ENCODE measurements at places on chromosomes 5 and 9.

- DNase-seq, result no peak
These were observed 1.9 kb downstream of the SDHA start for GRCh38 chr5:219991-220390.

- DNase-seq, result peak; percentile 59
These were observed 72.7 kb downstream of the ZFAND5 start for GRCh38 chr9:72292256-72292682.

GRCh38 chr5:158805195-158805594 is 294.5 kb downstream of the EBF1 start:
- no peak for DNase-seq

- no peak for DNase-seq
These were observed 598 bp upstream of the TMED7 start for GRCh38 chr5:115626445-115626823.

DNA sequence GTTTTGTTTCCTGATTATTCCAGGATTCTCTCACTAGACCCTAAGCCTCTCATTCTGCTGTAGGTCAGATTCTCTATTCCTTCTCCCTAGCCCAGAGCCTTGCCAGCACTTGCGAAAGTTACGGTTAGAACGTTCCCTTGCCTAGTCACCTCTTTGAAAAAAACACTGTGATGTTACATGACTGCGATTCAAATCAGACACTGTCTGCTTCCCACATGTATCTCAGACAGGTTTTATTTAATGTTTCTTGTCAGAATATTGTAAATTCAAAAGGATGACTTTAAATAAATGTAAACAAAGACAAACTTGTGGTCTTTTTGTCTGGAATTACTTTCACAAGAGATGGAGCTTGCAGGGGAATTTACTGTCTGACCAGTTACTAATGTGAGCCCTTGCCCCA is 116.5 kb upstream of the OTULINL start:
- no peak for DNase-seq

- DNase-seq, result no peak
These were observed 64.7 kb downstream of the UBE2R2 start for GRCh38 chr9:33881635-33882034.

DNA sequence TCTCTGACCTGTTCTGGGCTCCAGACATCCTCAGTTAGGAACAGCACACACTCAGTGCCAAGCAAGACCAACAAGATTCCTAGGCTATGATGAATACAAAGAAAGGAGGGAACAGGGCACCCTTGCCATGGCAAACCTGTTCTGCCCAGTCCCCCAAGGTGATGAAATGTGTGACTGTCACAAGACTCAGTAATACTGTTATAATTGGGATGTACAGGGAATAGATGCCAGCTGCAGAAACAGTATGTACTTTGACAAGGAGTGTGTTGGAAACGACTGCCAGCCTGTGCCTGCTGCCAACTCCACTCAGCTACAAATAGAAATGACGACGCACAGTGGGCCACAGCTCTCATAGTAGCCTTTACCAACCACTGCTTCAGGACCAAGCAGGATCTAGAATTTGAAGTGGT is 453.0 kb downstream of the EFNA5 start:
- DNase-seq, result no peak

DNA sequence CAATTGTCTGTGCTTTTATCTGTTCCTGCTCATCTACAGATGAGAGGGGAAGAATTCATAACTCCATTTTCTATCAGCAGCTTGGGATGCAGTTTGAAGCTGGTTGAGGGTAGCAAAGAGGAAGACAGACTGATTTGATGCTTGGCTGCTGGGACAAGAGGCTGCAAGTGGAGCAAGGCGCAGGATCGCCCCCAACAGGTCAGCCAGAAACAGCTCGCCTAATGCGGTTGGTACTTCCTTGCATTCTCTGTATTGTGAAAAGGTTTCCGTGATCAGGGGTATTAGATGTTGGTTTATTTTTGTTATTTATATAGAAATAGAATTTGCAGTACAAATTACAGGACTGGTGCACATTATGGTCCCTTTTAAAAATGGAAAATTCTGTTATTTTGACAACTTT is 40.6 kb downstream of the ZNF883 start:
- DNase-seq, result peak; percentile 75

DNA sequence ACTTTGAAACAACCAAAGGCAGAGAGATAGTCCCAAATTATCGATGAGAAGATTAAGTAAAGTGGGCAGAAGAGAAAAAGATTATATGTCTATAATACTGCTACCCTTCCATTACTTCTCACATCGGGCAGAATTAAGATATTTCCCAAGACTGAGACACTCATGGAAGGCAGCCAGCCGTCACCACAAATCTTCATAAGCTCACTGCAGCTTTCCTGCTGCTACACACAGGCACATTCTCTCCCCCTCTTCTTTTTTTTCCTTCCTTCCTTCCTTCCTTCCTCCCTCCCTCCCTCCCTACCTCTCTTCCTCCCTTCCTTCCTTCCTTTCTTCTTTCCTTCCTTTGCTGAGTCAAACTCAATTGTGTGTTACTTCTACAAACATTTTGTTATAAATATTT is 58.7 kb upstream of the SPATA31C2 start:
- DNase-seq, result no peak

DNA sequence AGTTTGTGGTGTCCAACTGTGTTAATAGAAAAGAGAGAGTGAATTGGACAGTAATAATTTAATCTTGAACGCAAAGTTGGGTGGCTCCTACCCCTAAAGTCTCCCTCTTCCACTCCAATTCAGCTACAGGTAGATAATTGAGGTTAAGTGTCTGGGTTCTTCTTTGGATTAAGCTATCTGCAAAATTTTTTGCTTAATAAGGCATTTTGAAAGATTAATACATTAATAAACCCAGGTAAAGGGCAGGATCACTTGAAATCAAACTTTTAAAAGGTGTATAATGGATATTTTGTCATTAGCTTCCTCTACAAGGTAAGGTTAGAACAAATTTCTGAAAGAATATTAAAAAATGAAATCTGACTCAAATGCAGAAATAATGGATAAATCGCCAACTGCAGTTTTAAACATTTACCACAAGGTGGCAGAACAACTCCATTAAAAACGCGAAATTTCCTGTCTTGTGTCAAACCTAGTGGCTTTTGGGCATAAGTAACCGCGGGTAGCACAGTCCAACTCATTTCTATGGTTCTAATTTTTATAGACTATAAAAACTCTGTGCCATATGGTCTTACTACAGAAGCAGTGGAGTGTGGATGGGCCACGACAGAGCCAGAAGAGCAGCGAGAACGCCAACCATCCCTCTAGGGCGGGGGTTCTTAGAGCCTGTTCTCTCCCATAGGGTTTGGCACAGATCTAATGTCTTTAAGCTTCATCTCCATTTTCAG is 276.5 kb downstream of the ARHGEF28 start:
- DNase-seq, result peak; percentile 67

DNA sequence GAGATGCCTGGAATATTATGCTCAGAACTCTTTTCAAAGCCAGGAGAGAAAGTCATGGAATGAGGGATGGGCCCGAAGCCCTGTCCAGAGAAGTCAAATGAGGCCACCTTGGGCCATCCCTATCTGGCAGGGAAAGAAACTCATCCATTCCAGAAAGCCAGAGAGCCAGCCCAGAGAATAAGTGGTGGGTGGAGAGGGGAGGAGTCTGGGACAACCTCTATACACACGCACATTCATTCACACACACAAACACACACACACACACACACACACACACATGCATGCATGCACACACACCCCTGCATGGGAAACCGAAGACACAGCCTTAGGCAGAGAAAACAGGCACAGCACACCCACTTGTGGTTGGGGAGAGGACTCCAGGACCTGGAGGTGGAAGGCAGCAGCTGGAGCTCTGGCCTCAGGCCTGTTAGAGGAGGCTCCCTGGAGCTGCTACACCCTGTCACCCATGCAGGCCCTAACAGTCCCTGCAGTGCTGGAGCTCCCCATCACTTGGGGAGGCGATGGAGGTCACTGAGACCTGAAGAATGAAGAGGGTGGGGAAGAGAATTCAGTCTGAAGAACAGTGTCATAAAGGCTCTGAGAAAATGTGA is 38.0 kb downstream of the TGFBI start:
- DNase-seq, result peak; percentile 21

- DNase-seq, result peak; percentile 74
These were observed 82.1 kb downstream of the GAPVD1 start for GRCh38 chr9:125343518-125344275.

DNA sequence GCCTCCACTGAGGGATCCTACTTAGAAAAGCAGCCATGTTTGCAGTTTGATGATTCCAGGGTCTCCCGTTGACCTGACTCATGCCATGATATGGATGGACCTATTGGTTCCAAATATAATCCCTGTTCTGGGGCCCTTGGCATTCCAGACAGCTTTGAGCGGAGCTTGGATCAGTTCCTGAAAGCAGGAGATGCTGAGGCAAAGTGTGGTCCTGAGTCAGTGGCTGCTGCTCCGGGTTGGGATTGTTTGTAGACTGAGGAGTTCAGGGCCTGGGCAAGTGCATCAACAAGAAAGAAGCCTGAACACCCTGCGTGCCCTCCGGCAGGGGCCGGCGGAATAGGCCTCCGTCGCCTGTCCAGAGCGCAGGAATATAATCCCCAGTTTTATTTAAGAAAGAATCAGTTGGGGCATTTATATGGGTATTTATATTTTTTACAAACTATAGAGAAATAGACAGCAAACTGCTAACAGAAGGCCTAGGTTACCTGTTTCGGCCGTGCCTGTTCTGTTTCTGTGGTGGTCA is 50.6 kb downstream of the LRSAM1 start:
- no peak for DNase-seq

GRCh38 chr9:70043689-70044489 is at the start of gene MAMDC2:
Gene MAMDC2, plus strand, starts transcription at chr9:70043848. Its CDS starts 350 bp downstream, at chr9:70044198.
- DNase-seq, result peak; percentile 73

- no peak for DNase-seq
These were observed 123.0 kb upstream of the FSTL4 start for GRCh38 chr5:133735346-133735745.

DNA sequence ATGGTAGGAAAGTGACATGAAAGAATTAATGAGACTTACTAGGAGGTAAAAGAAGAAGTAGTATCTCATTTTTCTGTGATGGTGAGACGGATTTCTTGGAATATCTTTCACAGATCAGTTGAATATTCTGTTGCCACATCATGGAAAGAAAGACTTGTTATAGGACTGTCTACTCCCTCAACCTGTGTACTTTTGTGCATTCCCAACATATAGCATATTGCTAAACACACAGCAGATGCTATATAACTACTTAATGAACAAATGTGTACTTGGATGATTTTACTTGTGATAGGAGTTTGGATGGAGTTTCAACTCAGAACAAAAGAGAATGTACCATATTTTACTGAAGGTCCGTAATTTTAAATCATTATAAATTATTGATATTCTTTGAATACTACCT is 128.5 kb downstream of the LURAP1L start:
- no peak for DNase-seq

GRCh38 chr5:176820937-176821336 is 10.6 kb downstream of the UNC5A start:
- DNase-seq, result no peak

- peak; percentile 4 for DNase-seq
These were observed 119.0 kb downstream of the MELK start for GRCh38 chr9:36691671-36692070.

- no peak for DNase-seq
These were observed 28.5 kb downstream of the NFIL3 start for GRCh38 chr9:91395106-91395552.

DNA sequence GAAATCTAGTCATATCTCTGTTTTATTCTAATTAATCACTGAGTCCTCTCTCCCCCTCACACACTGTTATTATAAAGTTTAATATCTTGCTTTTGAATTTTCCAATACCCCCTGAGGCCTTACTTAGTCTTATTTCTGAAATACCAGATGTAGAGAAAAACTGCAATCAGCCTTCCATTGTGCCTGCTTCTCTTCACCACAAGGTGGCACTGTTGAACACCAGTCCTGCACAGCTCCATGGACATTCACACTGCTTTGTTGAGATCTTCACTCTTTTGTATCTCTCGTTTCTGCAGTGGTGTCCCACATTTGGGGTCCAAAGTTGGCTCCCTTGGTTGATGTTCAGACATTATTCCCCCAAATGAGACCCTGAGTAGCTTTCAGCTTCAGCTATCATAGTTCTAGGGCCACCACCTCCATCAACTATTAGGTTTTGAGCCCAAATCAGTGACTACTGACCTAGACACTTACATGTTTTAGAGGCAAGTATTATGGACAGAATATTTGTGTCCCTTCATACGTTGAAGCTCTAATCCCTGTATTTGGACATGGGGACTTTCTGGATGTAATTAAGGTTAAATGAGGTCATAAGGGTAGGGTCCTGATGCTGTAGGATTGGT is 24.3 kb downstream of the BOD1 start:
- peak; percentile 60 for DNase-seq

- no peak for DNase-seq
These were observed 1.8 kb downstream of the ARRDC3 start for GRCh38 chr5:91381239-91381773.

GRCh38 chr5:100644185-100644584 is 109.0 kb downstream of the FAM174A start:
- DNase-seq, result no peak

GRCh38 chr9:133955821-133956411 is 36.2 kb downstream of the VAV2 start:
- DNase-seq, result peak; percentile 75

- DNase-seq, result no peak
These were observed 23.1 kb upstream of the NSMF start for GRCh38 chr9:137482094-137482781.

Data from GM23338 (cell line).